ENCODE measurements at places on chromosomes 1 and 21. TPM values are rescaled to one million over a fixed set of nuclear protein-coding genes. Genes with fewer than 3 reads are reported as not detected.

Gene FCRLA
- total RNA-seq: not detected

Gene PHLDA3
- total RNA-seq: 120 TPM

Gene MSH4
- total RNA-seq: 0.20 TPM

Gene SYTL1
- 0.82 TPM for total RNA-seq

Gene AMY1B
- total RNA-seq: not detected

Measured in chondrocyte (in vitro differentiated cells).